ENCODE measurements at places on chromosomes 4 and X.

DNA sequence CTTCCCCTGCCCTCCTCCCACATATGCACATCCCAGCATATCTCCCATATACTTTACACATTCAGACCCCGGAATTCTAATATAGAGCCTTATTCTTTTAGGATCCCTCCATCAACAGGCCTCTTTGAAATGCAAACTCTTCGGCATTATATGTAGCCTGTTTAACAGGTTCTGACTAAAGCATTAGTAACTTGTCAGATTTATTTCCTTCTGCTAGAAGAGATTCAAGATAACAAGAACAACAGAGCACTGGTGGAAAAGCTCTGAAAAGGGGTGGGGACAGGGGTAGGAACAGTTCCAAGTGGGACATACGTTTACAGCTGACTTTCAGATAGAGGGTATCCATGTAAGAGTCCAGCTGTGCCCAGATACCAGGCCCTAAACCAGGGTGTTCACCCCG, 31.7 kb upstream of the PRPS1 start:
- no peak for DNase-seq

GRCh38 chrX:150255441-150256296, 107.4 kb upstream of the MAMLD1 start:
- no peak for DNase-seq

GRCh38 chrX:71616672-71617529, 1.4 kb downstream of the CXCR3 start:
- DNase-seq: no peak

- no peak for DNase-seq
These were observed 61.0 kb downstream of the SEPSECS start for GRCh38 chr4:25098964-25099891.

DNA sequence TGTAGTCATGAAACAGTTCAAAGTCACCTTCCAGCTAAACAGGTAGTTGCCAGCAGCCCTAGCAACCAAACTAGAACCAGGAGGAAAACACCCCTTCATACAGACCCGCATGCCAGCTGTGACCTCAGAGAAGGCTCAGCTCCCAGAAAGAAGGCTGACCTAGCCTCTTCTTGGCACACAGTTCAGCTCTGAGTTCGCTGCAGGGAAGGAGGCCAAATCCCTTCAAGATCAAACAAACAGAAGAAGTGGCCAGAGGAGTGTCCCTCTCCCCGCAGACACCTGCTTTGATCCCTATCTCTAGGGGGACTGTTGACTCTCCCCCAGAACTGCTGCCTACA, 56.0 kb downstream of the HADH start:
- no peak for DNase-seq

- no peak for DNase-seq
These were observed 107.2 kb downstream of the ANAPC4 start for GRCh38 chr4:25484243-25484721.

DNA sequence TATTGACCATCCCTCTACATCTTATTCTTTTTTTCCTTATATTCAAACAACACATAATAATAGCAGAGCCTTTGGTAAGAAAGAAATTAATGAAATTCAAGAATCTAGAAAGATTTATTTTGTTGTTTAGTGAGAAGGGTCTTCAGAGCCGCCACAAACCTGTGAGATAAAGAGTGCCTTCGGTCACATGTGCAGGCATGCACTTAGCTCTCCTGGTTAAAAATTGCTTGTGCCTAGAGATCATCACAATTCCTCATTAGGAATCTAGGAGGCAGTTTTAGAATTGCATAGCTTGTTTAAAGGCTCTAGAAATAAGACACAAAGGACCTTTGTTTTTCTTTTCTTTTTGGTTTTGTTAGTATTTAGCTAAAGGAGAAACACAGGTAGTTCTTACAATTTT, 1948.4 kb upstream of the IGFBP7 start:
- DNase-seq: no peak

DNA sequence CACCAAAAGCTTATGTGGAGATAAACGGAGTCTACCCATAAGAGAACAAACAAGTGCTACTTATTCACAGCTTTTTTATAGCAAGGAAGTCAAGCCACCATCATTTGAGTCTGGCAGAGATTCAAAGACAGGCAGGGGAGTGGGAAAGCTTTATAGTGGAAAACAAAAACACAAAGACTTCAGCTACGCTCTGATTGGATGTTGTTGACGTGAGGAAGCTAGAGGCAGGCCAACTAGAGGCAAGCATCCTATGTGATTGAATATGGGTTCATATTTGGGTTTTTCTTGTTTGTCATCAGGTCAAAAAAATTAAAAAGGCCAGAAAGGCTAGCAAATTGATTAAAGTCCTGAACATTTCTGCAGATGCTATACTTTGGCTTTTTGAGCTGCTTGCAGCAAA, 719 bp upstream of the TCEAL4 start:
- DNase-seq: no peak

DNA sequence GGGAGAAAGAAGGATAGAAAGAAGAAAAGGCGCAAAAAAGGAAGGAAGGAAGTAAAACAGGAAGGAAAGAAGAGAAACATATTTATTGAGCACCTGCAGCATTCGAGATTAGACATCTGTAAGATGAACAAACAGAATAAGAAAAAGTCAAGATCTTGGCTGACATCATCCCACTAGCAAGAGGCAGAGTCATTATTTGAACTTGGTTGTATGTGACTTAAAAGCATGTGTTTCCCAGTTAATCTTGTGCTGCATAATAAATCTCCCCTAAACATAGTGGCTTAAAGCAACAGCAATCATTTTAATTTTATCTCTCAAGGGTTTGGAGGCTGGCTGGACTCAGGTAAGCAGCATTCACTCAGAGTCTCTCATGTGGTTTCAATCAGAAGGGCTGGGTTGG, 38.5 kb upstream of the COX7B2 start:
- DNase-seq: no peak

DNA sequence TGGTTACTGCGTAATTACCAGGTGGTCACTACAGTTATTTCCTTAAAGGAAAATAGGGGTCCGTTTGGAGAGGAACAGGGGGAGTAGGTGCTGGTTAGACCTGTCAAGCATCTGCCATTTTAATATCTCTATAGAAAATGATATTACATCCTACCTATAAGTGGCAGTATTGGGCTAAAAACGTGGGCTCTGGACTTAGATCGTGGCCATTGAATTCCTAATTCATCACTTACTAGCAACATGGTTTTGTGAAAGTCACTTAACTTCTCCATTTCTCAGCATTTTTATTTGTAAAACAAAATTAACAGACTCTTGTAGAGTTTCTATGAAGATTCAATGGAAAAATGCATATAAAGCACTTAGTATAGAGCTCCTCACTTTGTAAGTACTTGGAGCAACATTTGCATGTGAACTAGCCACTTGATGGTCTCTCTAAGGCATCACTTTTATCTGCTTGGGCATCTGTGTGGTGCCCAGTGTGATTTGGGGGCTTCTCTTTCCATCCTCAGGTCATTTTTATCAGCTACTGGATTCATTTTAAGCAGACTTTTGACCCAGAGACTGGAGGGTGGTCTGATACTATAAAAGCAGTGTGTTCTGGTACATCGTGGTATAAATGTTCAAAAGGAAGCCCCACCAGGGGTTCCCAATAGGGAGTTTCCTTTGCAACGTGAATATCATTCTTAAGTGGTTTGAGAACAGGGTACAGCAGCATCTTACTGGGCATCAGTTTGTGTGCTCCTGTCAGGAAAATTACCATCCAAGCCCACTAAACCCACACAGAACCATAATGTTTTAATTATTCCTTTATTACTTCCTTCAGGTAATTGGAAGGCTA, 42.7 kb upstream of the RASSF6 start:
- DNase-seq: no peak

DNA sequence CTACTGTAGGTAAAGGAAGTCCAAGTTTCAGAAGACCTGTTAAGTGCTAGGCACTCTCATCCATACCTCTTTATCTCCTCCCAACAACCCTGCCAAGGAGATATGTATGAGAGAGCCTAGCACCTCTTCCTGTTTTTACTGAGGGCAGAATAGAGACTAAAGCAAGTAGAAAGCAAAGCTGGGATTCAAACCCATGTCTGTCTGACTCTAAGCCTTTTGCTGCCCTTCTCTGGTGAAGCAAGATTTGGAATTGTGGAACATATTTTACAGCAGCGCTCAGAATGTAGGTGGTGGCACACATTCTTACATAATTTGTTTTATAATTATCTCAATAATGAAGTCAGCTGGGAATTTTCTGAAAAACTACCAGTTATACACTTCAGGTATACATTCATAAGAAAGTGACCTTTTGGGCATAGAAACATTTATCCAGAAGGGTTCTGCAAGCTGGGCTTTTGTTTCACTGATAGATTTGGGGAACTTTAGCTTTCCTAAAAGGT, 41.7 kb downstream of the SEPTIN11 start:
- DNase-seq: no peak

DNA sequence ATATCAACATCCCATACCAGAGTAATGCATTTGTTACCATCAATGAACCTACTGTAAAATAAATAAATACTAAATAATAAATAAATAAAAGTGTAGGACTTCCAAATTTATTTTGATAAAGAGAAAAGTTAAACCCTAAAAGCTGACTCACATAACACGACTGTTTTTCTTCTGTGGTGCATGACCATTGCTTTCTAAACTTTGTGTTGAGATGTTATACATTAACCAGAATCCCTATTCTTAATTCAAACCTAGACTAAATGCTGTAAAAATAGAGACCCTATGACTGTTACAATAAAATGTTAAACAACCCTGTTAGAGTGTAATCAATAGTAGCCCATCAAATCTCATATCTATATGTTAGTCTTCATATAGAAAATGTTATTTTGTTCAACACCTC, 20.9 kb upstream of the PRMT9 start:
- DNase-seq: no peak

GRCh38 chr4:153451911-153452657, 14.1 kb upstream of the TMEM131L start:
- DNase-seq: no peak

DNA sequence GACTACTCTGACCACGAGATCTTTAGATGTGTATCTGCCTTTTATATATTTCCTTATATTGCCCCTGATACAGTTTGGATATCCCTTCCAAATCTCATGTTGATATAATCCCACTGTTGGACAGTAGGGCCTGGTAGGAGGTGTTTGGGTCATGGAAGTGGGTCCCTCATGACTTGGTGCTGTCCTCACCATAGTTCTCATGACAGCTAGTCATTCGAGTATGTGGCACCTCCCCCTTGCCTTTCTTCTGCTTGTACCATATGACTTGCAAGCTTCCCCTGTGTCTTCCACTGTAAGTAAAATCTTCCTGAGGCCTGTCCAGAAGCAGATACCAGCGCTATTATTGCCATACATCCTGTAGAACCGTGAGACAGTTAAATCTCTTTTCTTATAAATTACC, 145.3 kb downstream of the ZNF518B start:
- no peak for DNase-seq

DNA sequence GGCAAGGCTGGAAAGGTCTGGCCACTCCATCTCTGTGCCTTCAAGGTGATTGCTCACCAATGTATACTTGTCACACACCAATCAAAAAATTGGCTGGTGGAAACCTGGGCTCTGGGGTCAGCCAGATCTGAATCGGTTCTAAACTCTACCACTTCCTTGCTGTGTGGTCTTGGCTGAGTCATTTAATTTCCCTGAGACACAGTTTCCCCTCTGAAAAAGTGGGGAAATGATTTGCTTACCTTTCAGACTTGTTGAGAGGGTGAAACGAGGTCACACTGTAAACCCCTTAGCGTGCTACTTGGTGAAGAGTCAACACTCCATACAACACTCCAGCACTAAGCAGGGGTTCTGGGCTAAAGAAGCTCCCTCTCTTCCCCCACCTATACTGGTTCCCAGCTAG, 252.3 kb upstream of the ZIC3 start:
- no peak for DNase-seq

- no peak for DNase-seq
These were observed 142.0 kb upstream of the NUDT6 start for GRCh38 chr4:123064390-123064789.

DNA sequence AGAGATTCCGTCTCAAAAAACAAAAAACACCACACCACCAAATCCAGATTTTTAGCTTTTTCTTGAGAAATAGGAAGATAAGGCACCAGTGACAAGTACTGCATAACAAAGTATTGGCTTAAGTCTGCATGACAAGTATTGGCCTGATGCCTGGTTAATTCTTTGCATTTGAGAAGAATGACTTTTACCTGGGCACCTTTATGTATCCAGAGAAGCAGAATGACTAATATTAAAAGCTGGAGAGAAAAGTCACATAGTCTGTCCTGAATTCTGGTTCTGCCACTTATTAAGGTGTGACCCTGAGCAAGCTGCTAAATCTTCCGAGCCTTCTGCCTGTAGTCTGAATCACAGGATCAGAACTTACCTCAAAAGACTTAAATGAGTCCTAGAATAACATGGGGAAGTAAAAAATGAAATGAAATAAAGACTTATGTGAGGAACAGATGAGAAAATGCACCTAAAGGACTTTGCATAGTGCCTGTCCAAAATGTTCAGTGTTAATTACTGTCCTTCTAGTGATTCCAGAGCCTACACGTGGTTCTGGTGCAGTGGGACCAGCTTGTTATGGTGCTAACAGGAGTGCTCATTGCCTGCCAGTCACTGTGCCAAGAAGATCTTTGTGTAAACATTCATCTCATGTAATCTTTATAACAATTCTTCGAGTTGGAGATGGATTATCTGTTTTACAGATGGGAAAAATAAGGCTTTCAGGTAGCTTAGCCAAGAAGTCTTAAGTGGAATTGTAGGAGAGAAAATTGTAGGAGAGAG, 31.6 kb downstream of the UGDH start:
- no peak for DNase-seq

DNA sequence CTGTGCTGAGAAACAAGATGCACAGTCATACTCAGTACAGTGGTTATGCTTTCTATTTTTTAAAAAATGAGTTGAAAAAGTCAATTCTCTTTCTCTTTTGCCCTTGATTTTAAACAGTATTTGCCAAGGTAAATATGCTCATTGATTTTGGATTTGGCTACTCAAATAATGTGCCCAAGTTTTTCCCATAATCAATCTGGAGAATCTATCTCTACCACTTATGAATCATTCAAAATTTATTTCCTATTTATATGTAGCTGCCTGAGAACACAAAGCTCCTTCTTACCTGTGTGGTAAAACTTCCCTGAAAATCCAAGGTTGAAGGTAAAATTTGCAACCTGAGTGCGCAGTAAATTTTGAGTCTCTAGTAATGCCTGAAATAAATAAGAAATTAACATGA, 136.5 kb downstream of the NDST4 start:
- no peak for DNase-seq

DNA sequence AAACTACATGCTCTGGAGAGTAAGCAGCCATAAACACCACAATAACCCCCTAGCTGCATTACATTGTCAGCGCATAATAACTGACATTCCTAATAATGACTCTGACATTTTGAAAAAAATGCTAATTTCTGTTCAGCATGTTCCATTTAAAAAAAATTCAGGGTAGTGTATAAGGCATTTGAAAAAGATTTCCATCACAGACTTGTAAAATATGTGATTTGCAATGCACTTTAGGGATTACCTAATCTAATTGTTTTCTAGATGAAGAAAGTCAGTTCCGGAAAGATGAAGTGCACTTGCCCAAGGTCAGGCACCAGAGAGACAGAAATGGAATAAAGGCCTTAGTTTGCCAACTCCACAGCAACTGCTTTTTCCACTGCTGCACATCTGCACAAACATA, 55.3 kb downstream of the FANCB start:
- DNase-seq: no peak
